ENCODE measurements at places on chromosomes 1 and 21.

GRCh38 chr1:100347009-100347966 is 5.0 kb upstream of the CDC14A start:
- no peak for DNase-seq

- DNase-seq, result peak; percentile 35
These were observed 2.5 kb upstream of the PTGER3 start for GRCh38 chr1:71049951-71050598.

GRCh38 chr21:34335316-34335715 is 28.5 kb upstream of the KCNE2 start:
- no peak for DNase-seq

DNA sequence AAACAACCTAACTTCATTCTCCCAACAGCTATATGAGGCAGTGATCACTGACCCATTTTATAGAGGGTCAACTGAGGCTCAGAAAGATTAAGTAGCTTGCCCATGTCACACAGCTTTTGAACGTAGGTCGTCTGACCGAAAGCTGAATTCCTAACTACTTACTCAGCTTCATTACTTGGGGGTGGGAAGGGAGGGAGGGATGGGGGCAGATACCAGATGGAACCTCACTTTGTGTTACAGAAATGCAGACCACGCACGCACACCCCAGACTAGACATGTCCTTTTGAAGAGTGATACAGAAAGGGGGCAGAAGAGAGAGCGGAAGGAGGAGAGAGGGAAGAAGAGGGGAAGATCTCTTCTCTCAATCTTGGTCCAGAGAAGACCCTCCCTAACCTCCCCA is 2.3 kb downstream of the ADGRB2 start:
- no peak for DNase-seq

- DNase-seq, result no peak
These were observed at the start of gene TRIM63 for GRCh38 chr1:26067432-26067911. Gene TRIM63, minus strand, starts transcription at chr1:26067630. Its CDS starts 136 bp downstream, at chr1:26067494.

- no peak for DNase-seq
These were observed 3.9 kb upstream of the STIL start for GRCh38 chr1:47317841-47318240.

GRCh38 chr1:36769886-36770830 is 264.2 kb downstream of the GRIK3 start:
- no peak for DNase-seq

DNA sequence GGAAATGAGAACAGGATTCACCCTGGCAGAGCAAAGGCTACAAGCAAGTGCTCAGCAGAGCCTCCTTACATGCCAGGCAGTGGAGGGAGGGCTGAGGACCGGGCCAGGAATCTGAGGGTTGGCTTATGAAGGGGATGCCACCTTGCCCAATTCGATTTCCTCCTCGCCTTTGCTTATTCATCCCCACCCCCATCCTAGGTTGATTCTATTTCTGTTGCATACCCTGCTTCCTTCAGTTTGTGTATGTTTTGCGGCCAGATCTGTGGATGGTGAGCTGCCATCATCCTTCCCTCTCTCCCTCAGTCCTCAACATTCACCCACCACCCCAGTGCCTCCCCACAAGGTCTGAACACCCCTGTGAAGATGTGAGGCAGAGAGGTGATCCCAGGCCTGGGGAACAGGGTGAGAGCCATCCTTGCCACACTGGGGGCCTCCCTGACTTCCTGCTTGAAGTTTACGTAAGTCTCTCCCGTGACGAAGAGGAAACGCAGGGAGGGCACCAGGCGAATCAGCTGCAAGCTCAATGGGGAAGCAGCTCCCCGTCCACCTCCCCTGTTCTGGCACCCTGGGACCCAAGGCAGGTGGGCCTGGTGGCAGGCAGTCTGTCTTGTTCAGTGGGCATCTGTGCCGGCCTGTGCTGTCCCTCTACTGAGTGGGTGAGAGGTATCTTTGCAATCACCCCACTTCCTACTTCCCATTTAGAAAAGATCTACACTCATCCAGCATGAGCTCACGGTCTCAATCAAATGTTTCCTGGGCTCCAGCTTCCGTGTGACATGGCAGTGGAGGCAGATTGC is 50.6 kb upstream of the CNTN2 start:
- DNase-seq, result no peak

DNA sequence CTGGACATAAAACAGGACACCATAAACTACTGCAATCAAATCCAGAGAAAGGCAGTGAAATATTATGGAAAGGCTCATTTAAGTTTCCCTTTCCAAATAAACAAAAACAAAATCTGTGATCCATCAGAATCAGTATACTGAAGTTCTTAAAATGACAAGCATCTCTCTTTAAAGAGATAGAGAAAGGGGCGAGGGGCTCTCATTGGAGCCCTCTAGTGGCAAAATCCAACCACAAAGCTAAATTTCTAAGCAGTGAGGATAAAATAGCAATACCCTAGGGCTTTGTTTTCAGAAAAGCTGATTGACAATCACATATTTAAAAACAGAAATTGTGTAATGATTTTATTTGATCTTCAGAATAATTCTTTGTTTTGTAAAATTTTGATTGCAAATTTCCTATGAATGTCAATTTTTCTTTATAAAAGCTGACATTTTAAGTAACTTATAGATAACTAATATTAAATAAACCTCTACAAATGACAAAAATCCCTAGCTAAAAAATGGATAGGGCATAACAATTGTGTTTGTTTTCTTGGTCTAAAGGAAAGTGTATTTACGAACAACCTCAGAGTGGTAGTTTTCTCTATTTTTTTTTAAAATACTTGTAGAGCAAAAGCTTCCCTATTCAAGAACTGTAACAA is 138.2 kb downstream of the COL24A1 start:
- DNase-seq, result peak; percentile 39

GRCh38 chr1:156214024-156214748 is 1.4 kb downstream of the PMF1 start:
- no peak for DNase-seq

DNA sequence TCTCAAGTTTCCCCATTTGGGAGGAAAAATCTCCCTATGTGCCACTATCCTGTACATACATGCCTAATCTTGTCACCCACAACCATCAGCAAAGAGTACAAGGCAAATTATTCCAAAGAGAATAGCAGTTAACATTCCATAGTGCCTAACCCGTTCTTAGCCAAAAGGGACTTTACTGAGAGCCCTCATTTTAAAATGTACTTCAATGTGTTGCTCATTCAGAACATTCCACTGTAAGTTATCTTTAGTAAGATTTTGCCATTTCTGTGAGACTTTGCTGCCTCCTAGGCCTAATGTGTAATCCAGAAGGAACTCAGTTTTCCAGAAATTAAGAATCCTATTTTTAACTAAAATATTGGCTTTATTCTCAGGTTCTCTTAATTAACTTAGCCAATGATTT is 11.3 kb upstream of the MRPL55 start:
- no peak for DNase-seq

DNA sequence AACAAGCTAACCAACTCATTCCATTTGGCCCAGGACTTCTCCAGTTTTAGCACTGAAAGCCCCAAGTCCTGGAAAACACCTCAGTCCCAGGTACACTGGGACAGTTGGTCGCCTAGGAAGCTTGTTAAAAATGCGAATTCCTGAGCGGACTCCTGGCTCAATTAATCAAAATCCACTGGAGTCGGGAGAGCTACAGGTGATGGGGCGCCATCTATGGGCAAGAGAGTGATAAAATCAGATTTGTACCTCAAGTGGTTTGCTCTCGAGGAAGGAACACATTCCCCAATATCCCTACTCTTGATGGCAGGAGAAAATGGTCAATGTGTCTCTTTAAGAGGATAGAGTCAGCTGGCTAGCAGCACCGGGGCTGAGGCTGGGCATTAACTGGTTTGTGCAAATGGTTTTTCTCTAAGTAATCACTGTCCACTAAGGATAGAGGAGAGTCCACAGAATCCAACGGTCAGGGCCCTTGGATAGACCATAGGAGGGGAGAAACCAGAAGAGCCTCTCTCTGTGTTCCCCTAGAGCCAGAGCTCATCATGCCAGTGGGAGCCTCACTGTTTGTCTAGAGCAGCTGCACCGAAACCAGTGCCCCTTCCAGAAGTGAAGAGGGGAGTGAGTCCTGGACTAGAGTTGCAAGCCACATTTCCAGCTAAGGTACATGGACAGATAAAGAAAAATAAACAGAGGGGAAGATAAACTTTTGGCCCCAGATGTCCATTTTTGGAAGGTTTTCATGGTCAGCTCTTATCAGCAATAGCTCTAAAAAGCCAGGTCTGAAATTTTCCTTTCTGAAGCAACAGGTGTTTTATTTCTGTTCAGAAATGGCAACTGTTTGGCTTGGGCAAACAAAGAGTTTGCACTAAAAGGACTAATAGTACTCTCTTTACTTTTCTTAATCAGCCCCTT is 148.5 kb downstream of the TENT5C start:
- DNase-seq, result peak; percentile 56

DNA sequence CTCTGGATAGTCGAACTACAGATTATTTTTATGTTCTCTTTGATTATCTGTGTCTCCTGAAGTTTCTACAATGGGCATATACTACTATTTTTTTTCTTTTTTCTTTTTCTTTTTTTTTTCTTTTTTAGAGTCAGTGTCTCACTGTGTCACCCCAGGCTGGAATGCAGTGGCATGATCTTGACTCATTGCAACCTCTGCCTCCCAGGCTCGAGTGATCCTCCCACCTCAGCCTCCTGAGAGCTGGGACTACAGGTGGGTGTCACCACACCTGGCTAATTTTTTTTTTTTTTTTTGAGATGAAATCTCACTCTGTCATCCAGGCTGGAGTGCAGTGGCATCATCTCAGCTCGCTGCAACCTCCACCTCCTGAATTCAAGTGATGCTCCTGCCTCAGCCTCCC is 250.7 kb upstream of the KAZN start:
- no peak for DNase-seq

GRCh38 chr1:111201275-111202090 is 1.0 kb upstream of the DENND2D start:
- peak; percentile 77 for DNase-seq

GRCh38 chr21:31671146-31671716 is 11.7 kb downstream of the SOD1 start:
- DNase-seq, result no peak

DNA sequence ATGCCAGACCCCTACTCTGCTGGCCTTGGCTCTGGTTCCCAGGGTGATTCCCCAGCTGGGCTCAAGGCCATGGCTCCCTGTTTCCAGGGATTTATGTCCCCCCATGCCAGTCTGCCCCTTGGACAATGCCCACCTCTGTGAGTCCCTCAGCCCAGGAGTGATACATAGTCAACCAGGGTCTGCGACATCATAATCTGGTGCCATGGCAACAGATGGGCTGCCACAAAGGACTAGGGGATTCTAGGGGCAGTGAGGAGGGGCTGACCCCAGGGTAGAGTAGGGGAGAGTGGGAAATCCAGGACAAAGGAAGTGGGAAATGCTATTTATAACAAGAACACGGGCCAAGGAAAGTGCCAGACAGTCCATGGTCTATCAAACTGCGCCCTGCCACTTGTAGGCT is 33.8 kb downstream of the LRP8 start:
- no peak for DNase-seq

DNA sequence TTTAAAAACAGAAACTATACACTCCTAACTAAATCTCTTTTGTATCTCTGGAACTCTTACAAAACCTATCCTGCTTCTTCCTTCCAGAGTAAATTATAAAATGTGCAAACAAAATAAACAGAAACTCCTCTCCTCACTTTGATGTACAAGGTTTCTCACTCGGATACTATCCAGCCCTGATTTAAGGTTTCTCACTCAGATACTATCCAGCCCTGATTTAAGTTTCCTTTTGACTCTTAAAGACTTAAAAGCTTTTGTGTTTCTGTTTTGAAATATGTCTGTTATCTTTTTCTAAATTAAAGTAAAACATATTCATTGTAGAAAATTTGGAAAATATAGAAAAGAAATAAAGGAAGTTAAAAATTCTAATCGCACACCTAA is 132.5 kb downstream of the CRB1 start:
- no peak for DNase-seq

DNA sequence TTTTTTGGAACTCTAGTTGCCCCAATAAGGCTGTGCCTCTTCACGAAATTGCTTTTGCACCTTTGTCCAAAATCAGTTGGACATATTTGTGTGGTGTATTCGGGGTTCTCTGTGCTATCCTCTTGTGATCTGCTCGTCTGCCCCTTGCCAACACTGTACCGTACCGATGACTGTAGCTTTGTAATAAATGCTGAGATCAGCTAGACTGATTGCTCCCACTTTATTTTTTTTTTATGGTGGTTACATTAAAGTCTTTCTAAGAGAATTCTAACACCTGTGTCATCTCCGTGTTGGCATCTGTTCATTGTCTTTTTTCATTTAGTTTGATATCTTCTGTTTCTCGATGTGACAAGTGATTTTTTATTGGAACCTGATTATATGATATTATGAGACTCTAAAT is 94.1 kb downstream of the ADARB1 start:
- no peak for DNase-seq

GRCh38 chr1:243819438-243819839 is 30.6 kb downstream of the AKT3 start:
- DNase-seq, result no peak

GRCh38 chr1:153527023-153527682 is 8.6 kb downstream of the S100A6 start:
- DNase-seq, result no peak

DNA sequence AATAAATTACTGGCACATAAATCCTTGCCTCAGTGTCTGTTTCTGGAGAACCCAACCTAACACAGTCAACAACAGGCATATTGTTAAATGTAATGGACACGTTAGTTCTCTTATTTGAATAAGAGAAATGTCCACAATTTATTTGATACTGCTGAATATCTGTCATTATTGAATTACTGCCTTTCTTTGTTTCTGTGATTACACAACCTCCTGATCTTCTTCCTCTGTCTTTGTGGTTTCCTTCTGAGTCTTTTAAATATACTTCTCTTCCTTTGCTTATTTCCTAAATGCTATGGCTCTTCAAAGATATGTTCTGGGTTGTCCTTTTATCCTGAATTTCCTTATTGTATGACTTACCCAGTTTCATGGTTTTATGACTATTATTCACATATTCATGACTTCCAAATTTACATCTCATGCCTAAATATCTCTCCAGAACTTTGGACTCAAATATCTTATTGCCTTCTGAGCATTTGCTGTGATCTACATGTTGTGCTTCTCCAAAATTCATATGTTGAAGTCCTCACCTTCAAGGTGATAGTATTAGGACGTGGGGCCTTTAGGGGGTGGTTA is 39.9 kb downstream of the MSH4 start:
- no peak for DNase-seq
